ENCODE measurements at places on chromosomes 2 and 18.
A peak's percentile ranks its signal among the peaks of the same experiment; 100 is the strongest.

DNA sequence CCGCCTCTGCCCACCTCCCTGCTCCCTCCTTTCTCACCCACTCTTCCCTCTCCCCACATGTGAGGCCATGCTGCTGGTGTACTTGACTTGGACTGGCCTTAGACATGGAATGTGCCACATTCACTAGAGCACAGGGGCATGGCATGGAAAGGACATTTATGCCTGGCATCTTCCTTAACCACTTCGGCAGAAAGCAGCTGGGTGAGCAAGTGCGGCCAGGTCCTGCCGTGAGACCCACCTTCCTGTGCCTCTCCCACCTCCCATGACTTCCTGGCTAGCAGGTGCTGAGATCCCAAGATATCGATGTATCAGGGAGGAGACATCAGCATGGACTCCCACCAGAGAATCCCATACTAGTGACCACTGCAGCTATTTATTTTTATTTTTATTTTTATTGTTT is 13.0 kb downstream of the GPR55 start:
- DNase-seq: no peak

DNA sequence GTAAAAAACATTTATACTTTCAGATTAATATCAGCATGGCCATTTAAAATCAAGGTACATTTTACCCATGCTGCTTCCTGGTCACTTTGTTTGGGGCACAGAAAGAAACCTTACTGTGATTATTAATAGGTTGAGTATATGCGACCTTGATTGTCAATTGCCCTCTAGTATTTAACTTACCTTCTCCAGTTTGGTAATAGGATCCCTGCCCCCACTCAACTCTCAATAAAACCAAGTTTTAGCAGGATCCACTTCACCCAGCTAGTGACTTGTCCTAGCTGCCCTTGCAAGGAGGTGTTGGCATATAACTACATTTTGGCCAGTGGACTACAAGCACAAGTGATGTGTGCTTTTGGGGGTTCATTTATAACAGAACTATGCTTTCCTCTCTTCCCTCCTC is 34.3 kb downstream of the FANCL start:
- no peak for DNase-seq

GRCh38 chr2:43049836-43050801 is 176.3 kb downstream of the ZFP36L2 start:
- no peak for DNase-seq

DNA sequence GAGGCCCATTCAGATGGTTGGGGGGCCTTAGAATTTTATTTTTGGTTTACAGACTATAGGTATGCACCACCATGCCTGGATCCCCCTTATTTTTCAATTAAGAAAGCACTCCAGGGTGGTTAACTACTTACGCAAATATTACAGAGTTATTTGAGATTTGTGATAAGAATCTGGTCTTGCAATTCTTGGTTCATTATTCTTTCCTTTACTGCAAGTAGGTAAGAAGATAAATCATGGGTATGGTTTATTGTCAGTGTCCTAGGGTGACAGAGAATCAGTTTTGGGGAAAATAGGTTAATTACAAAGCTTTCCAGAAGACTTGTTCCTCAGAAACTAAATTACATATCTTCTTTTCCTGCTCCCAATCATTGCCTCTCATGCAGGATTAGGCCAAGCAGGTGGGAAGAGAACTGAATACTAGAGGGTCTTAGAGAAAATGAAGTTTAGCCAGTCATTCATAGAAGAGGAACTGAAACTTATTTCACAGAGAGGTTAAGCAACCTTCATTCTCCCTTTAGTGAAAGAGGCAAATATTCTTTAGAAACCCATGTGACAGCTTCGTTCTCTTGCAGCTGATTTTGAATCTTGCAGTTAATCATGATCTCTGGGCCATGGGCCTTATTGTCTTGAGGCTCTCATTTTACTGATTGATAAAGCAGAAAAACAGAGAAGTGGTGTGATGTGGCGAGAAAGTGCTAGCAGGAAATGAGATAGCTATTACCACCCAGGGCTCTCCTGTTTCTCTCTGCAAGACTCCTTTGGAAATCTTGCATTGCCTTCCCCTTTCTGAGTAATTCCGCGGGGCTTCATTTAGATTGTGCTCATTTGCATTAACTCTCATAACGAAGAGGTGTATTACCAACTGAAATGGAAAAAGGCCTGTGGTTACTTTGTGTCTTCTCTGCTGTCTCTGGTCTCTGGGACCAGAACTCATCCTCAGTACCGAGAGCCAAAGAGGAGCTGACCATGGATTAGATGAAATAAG is 44.8 kb upstream of the ARHGAP25 start:
- no peak for DNase-seq

DNA sequence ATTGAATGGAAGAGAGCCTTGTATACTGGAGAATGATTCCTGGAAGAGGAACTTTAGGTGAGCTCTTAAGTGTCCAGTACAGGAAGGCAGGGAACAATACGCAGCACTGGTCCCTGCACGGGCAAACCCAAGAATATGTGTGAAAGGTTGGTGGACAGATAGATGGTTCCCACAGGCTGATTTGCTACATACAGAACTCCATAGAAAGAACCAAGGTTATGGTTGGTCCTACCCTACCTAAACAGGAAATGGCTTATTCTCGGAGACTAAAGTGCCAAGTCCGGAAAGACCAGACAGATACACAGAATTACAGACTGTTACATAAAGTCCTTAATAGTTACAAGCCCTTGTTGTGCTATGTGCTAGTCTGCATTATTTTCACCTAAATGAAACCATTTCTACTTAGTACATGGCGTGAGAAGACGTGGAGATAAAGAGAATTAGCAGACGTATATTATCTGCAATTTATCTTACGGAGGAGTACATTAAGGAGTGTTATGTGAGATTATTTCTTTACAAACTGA is 1.2 kb downstream of the REV1 start:
- DNase-seq: no peak

DNA sequence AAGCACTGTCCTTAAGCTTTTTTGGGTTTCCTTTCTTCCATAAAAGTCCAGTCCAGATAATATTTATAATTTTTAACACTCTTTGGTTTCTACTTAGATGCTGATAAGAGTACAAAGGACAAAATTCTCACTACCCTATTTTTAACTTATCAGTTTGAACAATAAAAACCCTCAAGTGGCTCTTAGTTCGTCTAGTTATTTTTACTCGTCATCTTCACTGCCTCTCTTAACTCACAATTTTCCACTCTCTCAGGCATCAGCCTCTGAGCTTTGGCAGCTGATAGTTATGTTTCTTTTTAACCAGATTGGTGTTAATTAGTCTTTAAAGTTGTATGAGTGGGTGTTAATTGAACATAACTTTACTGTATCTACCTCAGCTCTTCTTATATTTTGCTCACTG is 517.1 kb upstream of the SYT4 start:
- no peak for DNase-seq

- no peak for DNase-seq
Observed at GRCh38 chr2:155021618-155022017, 323.1 kb downstream of the KCNJ3 start.

GRCh38 chr18:58454406-58455061 is 174.4 kb downstream of the ALPK2 start:
- DNase-seq: no peak

DNA sequence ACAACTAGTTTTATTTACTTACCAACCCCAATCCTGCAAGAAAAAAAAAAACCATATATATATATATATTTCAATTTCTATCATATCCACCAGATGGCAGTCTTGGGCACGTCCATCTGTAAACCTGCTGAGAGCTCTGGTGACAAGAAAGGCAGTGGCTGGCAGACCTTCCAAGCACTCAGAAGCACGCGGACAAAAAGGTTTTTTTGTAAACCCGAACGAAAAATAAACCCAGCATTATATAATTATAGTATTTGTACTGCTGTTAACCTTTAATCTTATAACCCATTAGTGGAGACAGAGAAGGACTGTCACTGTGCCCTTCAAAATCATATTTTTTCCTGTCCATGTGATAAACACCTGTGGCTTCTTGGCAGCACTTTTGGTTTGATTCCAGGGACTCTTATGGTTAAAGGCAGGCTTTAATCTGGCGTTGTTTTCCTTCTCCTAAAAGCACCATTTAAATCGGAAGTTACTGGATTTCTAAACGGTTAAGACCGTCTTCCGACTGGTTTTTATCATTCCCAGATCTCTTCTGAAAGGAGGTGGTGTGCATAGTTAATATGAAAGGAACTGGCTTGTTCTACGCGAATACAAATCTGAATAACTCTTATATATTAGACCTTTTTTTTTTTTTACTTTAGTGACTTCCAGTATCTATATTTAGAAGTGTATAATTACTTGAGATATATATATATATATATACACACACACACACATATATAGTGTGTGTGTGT is 31.0 kb upstream of the SLC3A1 start:
- peak; percentile 88 for DNase-seq

- no peak for DNase-seq
Observed at GRCh38 chr2:119650846-119651370, 28.1 kb upstream of the TMEM177 start.

DNA sequence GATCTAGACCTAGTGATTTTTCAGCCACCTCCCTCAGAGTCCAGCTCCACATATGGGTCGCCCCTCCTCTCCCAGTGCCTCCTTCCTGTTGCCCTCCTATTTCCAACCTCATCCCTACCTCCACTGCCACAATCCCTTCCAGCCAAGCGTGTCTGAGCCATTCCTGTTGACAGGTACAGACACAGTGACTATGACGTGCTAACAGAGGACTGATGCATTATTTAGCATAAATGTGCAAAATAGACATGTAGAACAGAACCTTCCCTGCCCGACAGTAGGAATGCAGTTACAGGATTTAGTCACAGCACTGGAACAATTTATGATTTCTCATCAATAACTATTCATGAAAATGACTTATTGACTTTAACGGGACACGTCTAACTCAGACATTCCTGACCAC is 84.4 kb upstream of the PPP1CB start:
- DNase-seq: no peak

GRCh38 chr2:119859528-119859927 is 99.8 kb downstream of the PTPN4 start:
- DNase-seq: no peak

GRCh38 chr18:72601481-72601880 is 57.3 kb upstream of the CBLN2 start:
- DNase-seq: no peak

DNA sequence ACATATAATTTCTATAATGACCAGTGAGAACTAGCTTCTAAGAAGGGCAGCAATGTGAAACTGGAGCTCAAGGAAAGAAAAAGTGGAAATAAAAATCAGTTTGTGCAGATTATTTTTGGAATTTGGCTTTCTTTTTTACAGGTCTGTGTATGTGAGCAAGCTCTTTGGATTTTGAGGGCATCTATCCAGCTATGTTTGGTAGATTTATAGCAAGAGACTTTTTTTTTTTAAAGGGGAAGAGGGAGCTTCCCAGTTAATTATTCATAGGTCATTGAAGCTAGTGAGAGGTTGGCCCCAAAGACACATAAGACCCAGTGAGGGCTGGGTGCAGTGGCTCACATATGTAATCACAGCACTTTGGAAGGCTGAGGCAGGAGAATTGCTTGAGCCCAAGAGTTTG is 24.0 kb upstream of the COLEC12 start:
- DNase-seq: no peak

- no peak for DNase-seq
Observed at GRCh38 chr2:176584333-176584732, 315.1 kb downstream of the MTX2 start.

- no peak for DNase-seq
Observed at GRCh38 chr2:239531456-239532241, 130.8 kb upstream of the HDAC4 start.

GRCh38 chr18:51405683-51406477 is 208.4 kb upstream of the MEX3C start:
- no peak for DNase-seq

GRCh38 chr2:217206907-217207698 is 347.2 kb upstream of the TNP1 start:
- DNase-seq: no peak

DNA sequence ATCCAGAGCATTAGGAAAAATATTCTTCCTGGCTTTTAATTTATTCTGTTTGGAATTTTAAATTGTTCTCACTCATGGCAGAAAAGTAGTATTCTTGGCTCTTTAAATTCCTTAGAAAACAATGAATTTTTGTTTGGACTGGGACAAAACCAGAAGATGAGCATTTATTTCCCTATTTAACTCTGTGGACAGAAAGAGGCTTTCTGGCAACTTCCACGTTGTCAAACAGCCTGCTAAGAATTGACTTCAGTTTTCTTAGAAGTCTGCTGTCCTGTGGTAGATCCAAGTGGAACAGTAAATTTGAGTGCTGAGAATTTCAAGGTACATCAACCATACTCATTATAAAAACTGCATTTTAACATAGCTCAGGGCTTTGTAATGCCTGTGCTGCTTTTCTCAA is 83.8 kb downstream of the MGAT5 start:
- DNase-seq: no peak

- no peak for DNase-seq
Observed at GRCh38 chr2:120425014-120425413, 79.1 kb downstream of the INHBB start.

DNA sequence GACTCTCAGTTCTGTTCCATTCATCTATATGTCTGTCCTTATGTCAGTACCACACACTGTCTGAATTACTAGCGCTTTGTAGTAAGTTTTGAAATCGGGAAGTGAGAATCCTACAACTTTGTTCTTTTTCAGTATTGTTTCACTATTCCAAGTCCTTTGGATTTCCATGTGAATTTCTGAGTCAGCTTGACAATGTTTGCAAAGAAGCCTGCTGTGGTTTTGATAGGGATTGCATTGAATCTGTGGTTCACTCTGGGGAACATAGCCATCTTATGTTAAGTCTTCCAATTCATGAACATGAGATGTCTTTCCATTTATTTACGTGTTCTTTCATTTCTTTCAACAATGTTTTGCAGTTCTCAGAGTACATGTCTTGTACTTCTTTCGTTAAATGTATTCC is 15.0 kb downstream of the SLC3A1 start:
- no peak for DNase-seq

GRCh38 chr2:165632594-165632993 is 161.5 kb downstream of the GALNT3 start:
- DNase-seq: no peak

DNA sequence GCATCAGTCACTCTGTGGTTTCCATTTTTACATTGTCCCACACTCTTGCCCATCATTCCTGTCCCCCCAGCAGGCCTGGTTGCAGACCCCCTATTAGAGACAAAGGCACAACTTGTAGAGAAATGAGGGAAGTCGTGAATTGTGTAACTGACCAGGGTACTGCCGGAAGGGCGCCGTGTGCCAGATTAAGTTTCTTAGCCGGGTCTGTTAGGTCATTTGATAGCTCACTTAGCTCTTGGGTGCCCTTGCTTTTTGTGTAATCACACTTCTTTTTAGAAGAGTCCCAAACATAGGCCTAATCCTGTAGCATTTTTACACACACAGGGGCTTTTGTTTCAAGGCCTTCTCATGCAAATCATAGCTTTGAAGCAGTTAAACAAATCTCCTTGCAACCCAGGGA is 87.2 kb downstream of the CTAGE1 start:
- no peak for DNase-seq

- no peak for DNase-seq
Observed at GRCh38 chr18:75428490-75428889, 987 bp upstream of the SMIM21 start.

GRCh38 chr2:77086478-77086877 is 435.7 kb downstream of the LRRTM4 start:
- no peak for DNase-seq

- no peak for DNase-seq
Observed at GRCh38 chr18:63820694-63821093, 45.5 kb downstream of the SERPINB7 start.

Measured in HFF-Myc (cell line).